ENCODE measurements at places on chromosomes 2 and 18.

DNA sequence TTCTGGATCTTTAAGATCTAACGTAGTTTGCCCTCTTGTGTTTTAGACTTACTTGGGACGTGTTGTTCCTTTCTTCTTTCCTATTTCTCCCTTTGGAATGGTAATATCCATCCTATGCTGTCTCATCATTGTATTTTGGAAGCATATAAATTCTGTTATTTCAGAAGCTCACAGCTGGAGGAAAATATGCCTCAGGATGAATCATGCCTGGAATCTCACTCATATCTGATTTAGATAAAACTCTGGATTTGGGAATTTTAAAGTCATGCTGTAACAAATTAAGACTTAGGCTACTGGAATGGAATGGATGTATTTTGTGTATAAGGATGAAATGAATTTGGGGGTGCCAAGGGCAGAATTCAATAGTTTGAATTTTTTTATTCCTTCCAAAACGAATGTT lies 245.2 kb upstream of the GULP1 start:
- no peak for DNase-seq

GRCh38 chr2:127415593-127416505 lies 2.4 kb upstream of the PROC start:
- DNase-seq, result peak; percentile 79

- DNase-seq, result no peak
Measured at GRCh38 chr2:205965707-205966106, 120.3 kb downstream of the INO80D start.

GRCh38 chr18:29191263-29191662 lies 1014.3 kb upstream of the CDH2 start:
- no peak for DNase-seq

GRCh38 chr2:215028231-215028630 lies 110.2 kb downstream of the ABCA12 start:
- DNase-seq, result no peak

- DNase-seq, result no peak
Measured at GRCh38 chr2:227036527-227036926, 127.5 kb downstream of the COL4A4 start.

DNA sequence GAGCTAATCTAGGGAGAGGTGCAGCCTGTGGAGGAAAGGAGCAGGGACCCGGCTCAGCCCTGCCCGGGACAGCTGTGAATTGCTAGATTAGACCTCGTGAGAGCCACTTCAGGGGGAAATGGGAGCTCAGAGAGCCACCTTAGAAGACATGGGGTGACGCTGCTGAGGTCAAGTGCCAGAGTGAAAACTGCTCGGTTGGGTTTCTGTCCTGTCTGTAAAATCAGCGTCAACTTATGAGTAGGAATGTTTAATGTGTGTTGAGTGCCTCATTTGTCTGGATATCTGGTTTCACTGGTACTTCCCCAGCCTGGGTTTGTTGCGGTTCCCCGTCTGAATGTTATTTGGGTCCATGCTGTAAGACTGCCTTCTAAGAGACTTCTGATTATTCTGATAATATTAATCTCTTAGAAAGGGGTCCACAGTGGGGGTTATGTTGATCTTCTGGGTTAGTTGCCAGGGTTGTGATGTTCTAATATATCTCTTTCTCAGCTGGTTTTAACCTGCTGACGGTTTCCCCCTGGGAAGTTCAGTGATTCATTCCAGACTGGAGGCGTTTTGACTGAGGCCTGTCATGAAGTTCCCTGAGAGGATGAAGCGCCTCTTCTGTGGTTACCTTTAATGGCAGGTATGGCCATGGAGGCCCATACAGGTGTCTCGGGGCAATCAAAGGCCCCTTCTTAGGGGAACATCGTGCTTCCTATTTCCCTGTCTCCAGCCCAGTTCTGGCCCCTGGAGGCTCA lies 175.9 kb downstream of the SH3RF3 start:
- DNase-seq, result no peak

- no peak for DNase-seq
Measured at GRCh38 chr2:193561054-193561453, 1366.3 kb upstream of the TMEFF2 start.

- no peak for DNase-seq
Measured at GRCh38 chr2:191385416-191386160, 140.4 kb downstream of the MYO1B start.

GRCh38 chr2:121345887-121346286 lies 60.9 kb upstream of the TFCP2L1 start:
- no peak for DNase-seq

GRCh38 chr18:45764000-45764686 lies 40.2 kb downstream of the SLC14A1 start:
- DNase-seq, result no peak

DNA sequence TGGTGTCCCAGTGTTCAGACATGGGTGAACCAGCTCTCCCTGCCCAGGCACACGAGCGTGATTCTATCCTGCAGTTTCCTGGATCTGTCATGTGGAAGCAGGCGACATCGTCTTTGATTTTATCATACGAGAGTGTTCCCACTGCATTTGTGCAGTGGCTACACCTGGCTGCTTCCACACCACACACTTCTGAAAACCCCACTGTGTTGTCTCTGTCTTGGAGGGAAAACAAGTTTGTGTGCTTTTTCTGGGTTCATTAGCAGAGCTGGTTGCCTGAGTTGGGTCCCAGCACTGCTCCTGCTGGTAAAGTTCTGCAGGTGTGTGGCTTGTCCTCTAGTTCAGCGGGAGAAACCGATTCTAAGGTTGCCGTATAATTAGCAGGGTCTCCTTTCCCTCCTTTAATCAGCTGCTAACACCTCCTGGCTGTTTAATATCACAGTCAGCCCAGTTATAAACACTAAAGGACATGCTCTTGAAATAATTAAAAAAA lies 58.5 kb upstream of the TWIST2 start:
- no peak for DNase-seq

- no peak for DNase-seq
Measured at GRCh38 chr2:170932948-170933347, 3.9 kb downstream of the GORASP2 start.

DNA sequence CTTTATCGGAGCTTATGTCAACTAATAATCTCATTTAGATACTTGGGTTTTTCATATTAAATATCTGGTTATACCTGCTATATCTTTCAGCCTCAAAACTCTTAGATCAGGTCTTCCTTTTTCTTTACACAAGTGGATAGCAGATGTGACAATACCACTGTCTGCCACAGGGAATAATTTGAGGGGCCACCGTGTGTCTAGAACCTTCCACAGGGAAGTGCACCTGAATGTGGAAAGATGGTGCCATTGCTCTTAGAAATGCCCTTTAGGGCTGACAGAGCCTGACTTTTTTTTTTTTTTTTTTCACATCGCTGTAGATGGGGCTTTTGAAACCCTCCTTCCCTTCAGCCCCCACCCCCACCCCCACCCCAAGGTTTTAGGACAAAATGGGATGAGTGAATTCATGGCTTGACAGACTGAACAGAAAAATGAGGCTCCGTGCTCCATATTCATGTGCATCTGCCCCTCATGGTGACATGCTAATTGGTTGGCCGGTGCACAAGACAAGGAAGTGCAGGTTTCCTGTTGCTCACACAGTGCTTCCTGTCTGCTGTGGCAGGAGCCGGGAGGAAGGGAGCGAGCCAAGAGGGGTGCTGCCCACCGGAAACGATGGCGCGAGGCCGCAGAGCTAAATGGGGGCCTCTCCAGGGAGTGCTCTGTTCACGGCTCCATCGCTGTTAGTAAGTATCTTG lies 246.0 kb downstream of the LDLRAD4 start:
- DNase-seq, result peak; percentile 52

DNA sequence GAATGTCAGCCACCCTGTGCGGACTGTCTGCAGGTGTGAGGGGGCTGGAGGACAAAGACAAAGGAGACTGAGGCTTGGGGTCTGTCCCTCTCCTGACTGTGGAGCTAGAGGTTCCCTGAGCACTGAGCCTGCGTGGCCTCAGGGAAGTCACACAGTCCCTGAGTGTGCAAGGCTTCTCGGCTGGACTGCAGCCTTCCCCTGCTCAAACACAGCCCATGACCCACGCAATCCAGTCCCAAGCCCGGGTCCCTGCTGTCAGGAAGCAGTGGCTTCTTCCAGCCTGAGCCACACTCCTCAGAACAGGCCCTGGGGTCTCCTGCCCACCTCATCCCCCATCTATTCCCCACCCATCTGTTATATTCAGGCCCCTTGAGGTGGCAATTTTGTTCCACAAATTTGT lies 2.7 kb downstream of the ASTL start:
- no peak for DNase-seq

All from activated naive CD4-positive, alpha-beta T cell treated with anti-CD3 and anti-CD28 coated beads, Interleukin-2, amount 50 U/mL, for 16 hours (primary cell).